ENCODE measurements at places on chromosomes 16 and 17.

GRCh38 chr17:77148077-77148939 is 7.5 kb downstream of the SEC14L1 start:
- DNase-seq: no peak

DNA sequence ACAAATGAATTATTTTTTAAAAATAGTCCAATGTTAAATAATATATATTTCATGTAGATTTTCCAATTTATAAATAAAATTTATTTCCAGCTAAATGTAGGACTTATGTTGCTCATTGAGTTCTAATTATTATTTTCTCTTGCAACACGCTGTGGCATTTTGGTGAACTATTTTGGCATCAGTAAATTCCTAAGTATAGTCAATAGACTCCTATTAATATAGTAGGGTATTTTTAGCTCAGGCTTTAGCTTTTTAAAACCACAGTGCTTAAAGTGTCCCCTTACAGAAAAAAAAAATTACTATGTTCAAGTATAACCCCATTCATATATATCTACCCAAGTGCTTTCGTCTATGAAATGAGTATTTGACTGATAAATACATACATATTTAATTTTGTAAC is 919.2 kb upstream of the SOX9 start:
- no peak for DNase-seq

- no peak for DNase-seq
Observed at GRCh38 chr17:151004-151403, 13.6 kb downstream of the SCGB1C2 start.

- DNase-seq: no peak
Observed at GRCh38 chr17:49681106-49681979, 3.4 kb upstream of the SPOP start.

GRCh38 chr17:79064026-79064425 is 10.6 kb upstream of the ENGASE start:
- DNase-seq: no peak

GRCh38 chr17:63171428-63172393 is 205.7 kb downstream of the TANC2 start:
- DNase-seq: no peak

DNA sequence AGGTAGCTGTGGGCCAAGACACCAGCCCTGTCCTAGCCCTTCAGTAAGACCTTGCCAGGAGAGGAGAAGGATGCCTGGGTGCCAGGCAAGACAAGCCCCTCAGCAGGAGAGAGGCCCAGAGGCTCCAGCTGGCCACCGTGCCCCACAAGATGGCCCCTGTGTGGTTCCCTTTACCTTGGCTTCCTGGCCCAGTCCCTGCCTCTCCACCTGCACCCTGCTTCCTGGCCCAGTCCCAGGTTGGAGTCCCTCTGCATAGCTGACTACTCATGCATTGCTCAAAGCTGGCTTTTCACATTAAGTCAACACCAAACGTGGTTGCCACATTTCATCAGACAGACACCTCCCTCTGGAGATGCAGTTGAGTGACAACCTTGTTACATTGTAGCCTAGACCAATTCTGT is 4.0 kb downstream of the SYNGR3 start:
- DNase-seq: peak; percentile 58

- peak; percentile 37 for DNase-seq
Observed at GRCh38 chr17:44279666-44280391, 11.9 kb upstream of the SLC4A1 start.

DNA sequence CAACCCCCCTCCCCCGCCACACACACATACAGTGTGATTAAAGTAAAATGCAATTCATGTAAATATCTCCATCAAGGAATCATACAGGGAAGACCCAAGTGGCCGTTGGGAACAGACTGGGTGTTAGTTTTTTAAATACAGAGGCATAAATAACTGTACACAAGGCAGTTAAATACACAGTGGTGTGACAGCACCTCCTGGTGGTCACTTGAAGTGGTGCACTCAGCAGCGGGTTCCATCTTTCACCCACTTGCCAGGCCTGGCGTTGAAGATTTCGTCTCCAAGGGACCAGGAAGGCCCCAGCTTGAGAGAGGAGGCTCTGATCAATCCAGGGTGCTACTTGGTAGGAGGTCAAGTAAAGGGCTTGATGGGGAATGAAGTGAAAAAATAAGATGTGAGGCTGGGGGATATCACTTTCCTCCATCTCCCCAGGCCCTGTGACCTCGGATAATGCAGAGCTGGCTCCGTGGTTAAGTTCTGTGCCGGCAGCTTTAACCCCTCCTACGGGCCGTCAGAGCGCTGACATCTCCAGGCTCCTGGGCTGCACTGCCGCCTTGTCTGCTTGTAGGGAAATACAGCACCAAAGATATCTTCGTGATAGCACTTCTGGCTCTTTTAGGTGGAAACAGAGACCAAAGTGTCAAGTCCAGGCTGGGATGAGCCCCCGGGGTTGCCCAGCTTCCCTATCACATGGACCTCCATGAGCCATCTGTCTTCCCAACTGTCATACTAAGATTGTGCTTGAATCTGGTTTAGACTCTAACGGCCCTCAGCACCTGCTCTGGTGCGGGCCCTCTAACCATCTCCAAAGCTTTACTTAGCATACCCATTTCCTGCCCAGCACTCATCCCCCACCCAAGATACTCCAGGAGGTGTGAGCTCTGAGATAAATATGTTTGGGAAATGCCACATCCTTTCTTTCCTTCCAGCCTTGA is 20.7 kb downstream of the LGALS9 start:
- peak; percentile 86 for DNase-seq

DNA sequence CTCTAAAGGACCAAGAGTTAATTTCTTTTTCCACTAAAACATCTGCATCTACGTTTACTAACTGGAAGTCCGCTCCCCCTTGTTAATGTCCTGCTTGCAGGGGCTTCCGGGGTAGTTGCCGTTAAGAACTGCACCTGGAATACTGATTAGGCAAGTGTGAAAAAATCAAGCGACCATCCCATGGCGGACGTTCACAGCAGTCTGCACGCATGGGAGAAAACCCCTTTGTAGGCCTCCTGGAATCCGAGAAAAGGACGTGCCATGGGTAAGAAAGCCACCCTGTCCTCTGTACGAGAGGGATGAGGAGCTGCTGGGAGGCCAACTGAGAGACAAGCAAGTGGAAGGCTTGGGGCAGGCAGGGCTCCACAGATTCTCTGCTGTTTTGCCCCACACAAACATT is 14.9 kb downstream of the SNN start:
- DNase-seq: no peak

- peak; percentile 34 for DNase-seq
Observed at GRCh38 chr16:87465306-87465705, 27.5 kb downstream of the ZCCHC14 start.

Measured in activated T-cell treated with anti-CD3 and anti-CD28 coated beads, Interleukin-2, amount 50 U/mL, for 48 hours (primary cell).